ENCODE measurements at places on chromosomes 1 and 21. TPM values are rescaled to one million over a fixed set of nuclear protein-coding genes. Genes with fewer than 3 reads are reported as not detected.

DNA sequence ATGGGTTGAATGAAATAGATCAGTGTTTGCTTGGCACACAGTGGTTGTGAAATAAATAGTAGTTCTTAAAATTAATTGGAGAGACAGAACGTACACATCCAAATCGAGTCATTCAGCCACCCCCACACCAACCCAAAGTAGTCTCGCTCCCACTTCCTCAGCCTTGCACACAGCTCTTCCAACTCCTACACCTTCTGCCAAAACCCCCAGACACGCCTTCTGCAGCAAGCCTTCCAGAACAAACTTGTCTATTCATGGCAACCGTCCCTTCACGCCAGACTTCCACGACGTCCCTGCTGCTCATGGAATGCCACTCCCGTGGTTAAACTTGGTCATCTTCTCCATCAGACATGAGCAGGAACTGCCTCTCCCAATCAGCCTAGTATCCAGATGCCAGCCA, 37.5 kb upstream of the RD3 start:
- no peak overlapping the region for H3K27ac ChIP-seq
- H3K27me3 ChIP-seq = no peaks in the 10 kb centered on the region
- H3K36me3 ChIP-seq = no peaks in the 10 kb centered on the region
- no peak for DNase-seq

GRCh38 chr1:183758913-183759312, 46.0 kb upstream of the RGL1 start:
- no peak for DNase-seq
- H3K36me3 ChIP-seq = no peaks in the 10 kb centered on the region
- no peaks in the 10 kb centered on the region for H3K4me1 ChIP-seq
- no peak overlapping the region for H3K4me3 ChIP-seq
- H3K27ac ChIP-seq = no peak overlapping the region

- no peak overlapping the region for H3K27ac ChIP-seq
- no peak for DNase-seq
- H3K4me3 ChIP-seq = no peak overlapping the region
- no peaks in the 10 kb centered on the region for H3K36me3 ChIP-seq
- no peaks in the 10 kb centered on the region for H3K27me3 ChIP-seq
These were observed 98.9 kb downstream of the SPSB1 start for GRCh38 chr1:9391620-9392019.

DNA sequence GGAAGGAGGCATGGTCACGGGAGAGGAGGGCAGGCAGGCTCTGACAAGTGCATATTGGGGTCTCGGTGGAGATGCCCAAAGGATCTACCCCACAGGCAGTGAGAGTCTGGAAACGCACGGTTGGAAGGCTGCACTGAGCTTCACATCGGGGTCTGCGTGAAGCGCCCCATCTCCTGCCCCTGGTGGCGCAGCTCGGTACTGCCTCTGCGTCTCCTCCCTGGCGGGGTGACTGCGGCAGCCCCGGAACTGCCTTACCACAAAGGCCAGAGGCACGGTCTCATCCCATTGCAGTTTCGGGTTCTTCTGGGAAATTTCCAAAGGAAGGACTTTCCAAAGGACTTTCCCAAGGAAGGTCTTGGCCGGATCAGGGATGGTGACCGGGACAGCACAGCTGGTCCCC, 69.2 kb upstream of the AJAP1 start:
- no peaks in the 10 kb centered on the region for H3K27me3 ChIP-seq
- peak; percentile 21 for DNase-seq
- H3K4me3 ChIP-seq = no peak overlapping the region
- H3K27ac ChIP-seq = no peak overlapping the region
- H3K4me1 ChIP-seq = no peaks in the 10 kb centered on the region

DNA sequence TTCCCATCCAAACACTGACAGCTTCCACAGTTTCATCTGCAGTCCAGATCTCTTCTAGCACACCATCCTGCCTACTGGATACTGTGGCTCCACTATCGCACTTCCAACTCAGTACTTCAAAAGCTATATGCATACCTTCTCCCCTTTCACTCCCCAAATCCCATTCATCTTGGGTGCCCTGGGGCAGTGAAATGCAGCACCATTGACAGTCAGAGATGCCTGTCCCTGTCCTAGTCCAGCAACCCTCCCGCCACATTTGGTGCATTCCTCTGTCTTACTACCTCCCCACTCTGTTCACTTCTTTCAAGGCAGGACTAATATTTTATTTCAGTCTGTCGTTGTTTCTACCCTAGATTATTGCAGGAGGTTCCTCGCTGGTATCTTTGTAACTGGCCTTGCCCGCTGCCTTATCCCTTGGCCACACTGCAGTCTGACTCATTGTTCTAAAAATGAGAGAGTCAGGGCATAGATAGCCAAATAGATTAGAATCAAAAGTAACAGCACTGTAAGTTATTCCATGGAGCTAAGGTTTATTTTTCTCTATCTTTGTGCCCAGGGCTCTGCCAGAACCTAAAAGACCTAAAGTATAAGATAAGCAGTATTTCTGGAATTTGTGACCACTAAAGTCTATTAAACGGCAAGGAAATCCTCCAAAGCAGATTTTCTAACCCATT, 96.7 kb downstream of the ESRRG start:
- no peaks in the 10 kb centered on the region for H3K27me3 ChIP-seq
- no peak overlapping the region for H3K27ac ChIP-seq
- DNase-seq = no peak
- no peaks in the 10 kb centered on the region for H3K4me1 ChIP-seq
- H3K4me3 ChIP-seq = no peak overlapping the region

DNA sequence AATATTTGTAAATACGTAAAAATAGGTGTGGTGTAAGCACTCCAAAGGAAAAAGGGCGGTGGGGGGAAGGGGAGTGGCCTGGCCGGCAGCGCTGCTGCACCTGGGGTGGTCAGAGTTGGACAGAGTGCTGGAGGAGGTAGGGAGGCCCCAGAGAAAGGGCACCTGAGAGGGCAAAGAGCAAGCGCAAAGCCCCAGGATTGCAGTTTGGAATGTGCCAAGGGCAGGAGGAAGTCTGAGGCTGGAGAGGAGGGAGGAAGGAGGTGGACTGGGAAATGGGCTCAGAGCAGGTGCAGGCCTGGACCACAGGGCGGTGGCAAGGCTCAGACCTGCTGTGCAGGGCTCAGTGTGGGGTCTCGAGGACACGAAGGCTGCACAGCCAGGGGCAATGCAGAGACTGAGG, 30.6 kb downstream of the LDLRAP1 start:
- H3K4me1 ChIP-seq = peaks cover 15% of the 10 kb centered on the region
- H3K4me3 ChIP-seq = no peak overlapping the region
- no peaks in the 10 kb centered on the region for H3K27me3 ChIP-seq
- no peaks in the 10 kb centered on the region for H3K36me3 ChIP-seq
- H3K27ac ChIP-seq = no peak overlapping the region

The KDF1 gene
- total RNA-seq = 0.20 TPM

The LCE2B gene
- not detected for total RNA-seq
